ENCODE measurements at places on chromosomes 7 and 10. TPM values are rescaled to one million over a fixed set of nuclear protein-coding genes. Genes with fewer than 3 reads are reported as not detected.

The PCLO gene
- total RNA-seq: 0.03 TPM

The CLDN3 gene
- total RNA-seq: not detected

The MCM10 gene
- 2.0 TPM for total RNA-seq

The C10orf67 gene
- total RNA-seq: not detected

The CALHM1 gene
- not detected for total RNA-seq

The CD36 gene
- total RNA-seq: 1,000 TPM

The PDK4 gene
- total RNA-seq: 3.6 TPM

The SRGN gene
- total RNA-seq: 498 TPM

The PILRA gene
- not detected for total RNA-seq

The CCSER2 gene
- 30.2 TPM for total RNA-seq

The SH2D4B gene
- 0.07 TPM for total RNA-seq

The GPER1 gene
- total RNA-seq: 3.2 TPM

The NACAD gene
- 4.2 TPM for total RNA-seq

The CYP2C8 gene
- 0.07 TPM for total RNA-seq

The PRLHR gene
- total RNA-seq: not detected

The RTKN2 gene
- total RNA-seq: 3.3 TPM
